Osteocyte (in vitro differentiated cells): ENCODE measurements at places on chromosomes 16 and 17. TPM values are rescaled to one million over a fixed set of nuclear protein-coding genes. Genes with fewer than 3 reads are reported as not detected.

DNA sequence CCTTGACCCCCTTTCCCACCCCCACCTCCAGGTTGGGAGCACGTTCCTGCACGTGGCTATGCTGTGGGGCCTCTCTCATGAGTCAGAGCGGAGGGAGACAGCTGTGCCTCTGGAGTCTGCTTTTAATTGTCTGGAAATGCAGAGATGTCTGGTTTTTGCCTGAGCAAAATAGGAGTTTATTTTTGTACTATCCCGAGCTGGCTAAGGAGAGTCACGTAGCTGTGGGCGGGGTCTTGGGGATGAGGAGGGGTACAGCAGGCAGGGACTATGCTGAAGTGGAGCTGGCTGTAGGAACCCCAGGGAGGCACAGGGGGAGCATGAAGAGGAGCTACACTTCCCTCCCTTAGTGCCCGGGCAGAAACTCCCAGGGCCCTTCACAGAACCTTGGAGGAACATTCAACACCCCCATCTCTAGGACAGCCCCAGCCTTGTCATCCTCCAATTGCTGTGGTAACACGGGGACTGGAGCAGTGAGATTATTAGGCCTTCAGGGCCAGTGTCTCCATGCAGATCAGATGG, 44.7 kb upstream of the LGALS9 start:
- no peaks in the 10 kb centered on the region for H3K27me3 ChIP-seq
- DNase-seq = no peak
- H3K27ac ChIP-seq = peak overlapping the region; percentile 68
- peaks cover 14% of the 10 kb centered on the region for H3K36me3 ChIP-seq

- no peaks in the 10 kb centered on the region for H3K27me3 ChIP-seq
- DNase-seq = no peak
- no peak overlapping the region for H3K4me3 ChIP-seq
These were observed 46.9 kb upstream of the BAHCC1 start for GRCh38 chr17:81348097-81349055.

DNA sequence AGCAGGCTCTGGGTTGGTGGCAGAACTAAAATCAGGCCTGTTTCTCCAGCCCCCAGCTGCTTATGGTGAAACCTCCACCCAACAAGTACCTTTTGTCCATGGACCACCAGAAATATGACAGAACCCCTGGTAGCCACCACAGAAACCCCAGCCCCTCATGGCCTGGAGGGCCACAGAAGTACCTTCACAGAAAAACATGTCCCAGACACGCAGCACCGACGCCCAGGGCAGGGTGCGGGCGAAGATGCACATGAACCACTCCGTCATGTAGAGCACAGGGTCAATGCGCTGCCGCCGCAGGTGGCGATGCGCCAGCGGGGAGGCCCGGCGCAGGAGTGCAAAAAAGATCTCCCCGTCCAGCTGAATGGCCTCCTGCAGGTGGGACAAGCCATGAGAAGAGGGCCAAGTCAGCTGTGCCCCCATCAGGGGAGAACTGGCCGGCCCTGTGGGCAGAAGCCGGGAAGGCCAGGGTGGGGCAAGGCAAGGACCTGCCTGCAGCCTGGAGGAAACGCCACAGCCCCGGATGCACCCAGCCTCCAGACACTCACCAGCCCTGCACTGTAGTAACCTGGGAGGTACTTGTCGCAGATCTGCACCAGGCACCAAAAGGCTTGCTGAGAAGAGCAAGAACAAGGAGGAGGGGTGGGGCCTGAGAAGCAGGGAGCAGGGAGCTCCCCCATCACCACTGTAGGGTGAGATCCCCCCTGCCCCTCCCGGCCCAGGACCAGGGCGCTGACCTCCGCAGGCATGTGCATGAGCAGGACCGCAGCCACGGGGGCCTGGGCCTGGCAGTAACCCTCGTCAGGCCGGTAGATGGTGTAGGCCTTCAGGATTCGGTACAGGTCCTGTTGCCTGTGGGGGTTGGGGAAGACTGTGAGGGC, 4.1 kb upstream of the CD2BP2 start:
- peaks cover 11% of the 10 kb centered on the region for H3K4me1 ChIP-seq
- no peak overlapping the region for H3K4me3 ChIP-seq
- DNase-seq = no peak
- no peaks in the 10 kb centered on the region for H3K27me3 ChIP-seq
- no peak overlapping the region for H3K27ac ChIP-seq

DNA sequence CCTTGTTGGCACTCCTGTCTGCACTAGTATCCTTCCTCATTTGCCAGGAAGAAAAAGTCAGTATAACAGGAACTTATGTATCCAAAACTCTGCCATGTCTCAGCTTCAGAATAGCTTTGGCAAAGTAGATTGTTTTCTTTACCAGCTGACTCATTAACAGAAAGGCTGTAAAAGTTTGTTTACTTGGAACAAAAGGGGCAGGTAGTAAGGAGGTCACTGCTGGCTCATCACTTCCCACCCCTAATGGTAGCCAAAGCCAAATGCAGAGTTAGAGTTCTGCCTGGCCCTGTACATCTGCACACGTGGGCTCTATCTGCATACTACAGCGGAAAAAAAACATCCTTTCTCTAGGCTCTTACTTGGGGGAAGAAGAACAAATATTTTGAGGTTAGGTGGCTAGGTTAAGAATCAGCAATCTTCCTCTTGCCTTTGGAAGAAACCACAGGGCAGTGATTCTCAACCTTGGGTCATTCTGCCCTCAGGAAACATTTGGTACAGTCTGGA, 90.9 kb upstream of the BCAR1 start:
- H3K4me1 ChIP-seq = peaks cover 45% of the 10 kb centered on the region
- peaks cover 13% of the 10 kb centered on the region for H3K36me3 ChIP-seq
- H3K27me3 ChIP-seq = no peaks in the 10 kb centered on the region

DNA sequence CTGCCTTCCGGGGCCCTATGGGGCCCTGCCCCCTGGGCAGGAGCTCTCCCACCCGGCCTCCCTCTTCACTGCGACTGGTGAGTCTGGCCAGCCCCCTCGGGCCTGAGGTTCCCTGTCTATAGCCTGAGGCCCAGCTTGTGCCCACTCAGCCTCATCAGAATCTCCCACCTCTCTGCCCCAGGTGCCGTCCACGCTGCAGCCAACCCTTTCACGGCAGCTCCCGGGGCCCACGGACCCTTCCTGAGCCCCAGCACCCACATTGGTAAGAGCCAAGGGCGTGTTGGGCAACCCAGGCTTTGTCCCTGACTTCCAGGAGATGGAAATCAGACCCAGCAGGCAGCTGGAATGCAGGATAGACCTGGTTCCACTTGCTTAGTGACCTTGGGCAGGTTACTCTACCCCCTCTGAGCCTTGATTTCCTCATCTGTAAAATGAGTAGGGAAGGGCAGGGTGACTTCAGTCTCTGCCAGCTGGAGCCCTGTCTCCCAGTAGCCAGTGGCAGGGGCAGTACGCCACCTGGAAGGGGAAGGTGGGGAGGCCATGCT, 9.2 kb downstream of the FBRS start:
- no peak for DNase-seq
- peaks cover 36% of the 10 kb centered on the region for H3K36me3 ChIP-seq
- no peaks in the 10 kb centered on the region for H3K27me3 ChIP-seq
- peaks cover 6% of the 10 kb centered on the region for H3K4me1 ChIP-seq

- H3K36me3 ChIP-seq = no peaks in the 10 kb centered on the region
- H3K27me3 ChIP-seq = peaks cover 19% of the 10 kb centered on the region
- no peaks in the 10 kb centered on the region for H3K4me1 ChIP-seq
- DNase-seq = no peak
- no peak overlapping the region for H3K27ac ChIP-seq
These were observed 136.0 kb upstream of the IRX3 start for GRCh38 chr16:54422569-54422978.

DNA sequence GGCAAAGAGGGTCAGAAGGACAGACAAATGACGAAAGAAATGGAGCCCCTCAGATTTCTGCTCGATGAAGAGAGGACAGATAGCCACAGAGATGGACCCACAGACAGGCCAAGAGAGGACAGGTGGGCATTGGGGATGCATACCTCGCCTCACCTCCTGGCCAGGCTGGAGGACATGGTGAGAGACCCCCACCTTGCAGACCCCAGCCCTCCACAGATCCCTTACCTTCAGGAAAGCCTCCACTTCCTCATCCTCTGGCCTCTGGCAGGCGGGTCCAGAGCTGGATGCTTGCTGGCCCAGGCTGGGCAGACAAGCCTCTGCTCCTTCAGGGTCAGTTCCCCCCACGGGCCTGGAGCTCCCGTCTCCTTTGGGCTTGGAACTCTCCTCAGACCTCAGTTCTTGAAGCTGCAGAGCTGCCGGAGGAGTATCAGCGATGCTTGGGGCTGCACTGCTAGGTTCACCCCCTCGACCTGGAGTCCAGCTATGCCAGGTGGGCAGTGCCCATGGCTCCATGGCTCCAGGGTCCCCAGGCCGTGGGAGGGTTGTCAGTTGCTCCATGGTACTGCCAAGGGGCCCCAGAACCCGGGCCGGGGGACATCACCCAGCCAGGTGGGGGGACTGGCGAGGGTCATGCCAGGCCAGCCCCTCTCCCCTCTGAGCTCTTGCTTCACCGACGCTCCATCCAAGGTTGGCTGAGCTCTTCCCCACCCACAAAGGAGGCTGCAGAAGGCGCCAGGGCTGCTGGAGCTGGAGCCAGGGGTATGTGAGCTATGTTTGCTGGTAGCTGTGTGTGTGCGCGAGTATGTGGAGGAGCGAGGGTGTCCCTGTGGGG, 1.0 kb downstream of the TSPOAP1 start:
- no peak overlapping the region for H3K4me3 ChIP-seq
- DNase-seq = no peak
- H3K36me3 ChIP-seq = no peaks in the 10 kb centered on the region
- H3K27ac ChIP-seq = no peak overlapping the region

DNA sequence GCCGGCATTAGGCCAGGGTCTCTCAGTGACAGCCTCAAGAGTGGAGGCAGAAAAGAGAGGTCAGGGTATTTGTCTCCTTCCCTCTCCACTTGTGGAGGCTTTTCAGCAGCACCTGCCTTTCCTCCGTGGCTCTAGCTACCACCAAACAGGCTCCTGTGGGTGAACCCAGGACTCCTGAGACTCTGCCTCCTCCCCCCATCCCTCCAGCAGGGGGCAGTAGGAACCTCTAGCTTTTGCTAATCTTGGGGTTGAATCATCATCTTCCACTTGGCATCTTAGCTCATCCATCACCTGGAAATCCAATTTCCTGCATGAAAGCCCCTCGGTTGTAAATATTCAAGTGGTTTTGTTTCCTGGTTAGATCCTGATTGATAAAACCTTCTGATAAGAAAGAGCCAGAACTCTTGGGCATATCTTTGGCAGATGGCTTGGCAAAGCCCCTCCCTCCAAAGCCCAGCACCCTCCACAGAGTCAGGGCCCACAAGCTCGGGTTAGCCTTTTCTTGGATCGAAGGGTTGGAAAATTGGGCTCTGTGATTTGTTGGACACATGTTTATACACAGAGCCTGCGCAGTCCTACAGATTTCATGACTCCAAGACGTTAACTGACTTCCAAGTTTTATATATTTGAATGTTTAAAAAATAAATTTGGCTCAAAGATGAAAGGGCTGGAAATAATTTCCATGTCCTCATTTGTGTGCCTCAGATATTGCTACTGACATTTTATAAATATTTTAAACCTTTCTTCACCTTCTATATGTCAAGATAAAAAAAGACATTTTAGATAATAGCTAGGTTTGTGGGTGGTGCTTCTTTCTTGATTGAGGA, 322.1 kb downstream of the MAP2K4 start:
- H3K4me3 ChIP-seq = no peak overlapping the region
- no peaks in the 10 kb centered on the region for H3K36me3 ChIP-seq
- H3K27ac ChIP-seq = no peak overlapping the region
- DNase-seq = no peak

DNA sequence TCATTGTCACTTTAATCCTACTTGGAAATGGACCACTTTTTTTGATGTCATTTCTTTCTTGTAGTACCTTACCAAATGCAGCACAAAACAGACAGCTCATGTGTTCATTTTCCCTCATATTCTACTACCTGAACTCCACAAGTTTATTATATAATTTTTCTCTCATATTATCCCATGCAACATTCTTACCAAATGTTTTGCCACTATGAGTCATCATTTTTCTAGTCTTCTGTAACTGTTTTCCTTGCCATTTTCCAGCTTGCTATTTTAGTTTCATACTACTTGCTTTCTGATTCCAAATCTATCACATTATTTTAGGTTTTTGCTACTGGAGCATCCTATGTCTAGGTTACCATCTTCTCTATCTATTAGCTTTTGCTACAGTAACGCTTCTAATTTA, 332.7 kb downstream of the ZFHX3 start:
- no peaks in the 10 kb centered on the region for H3K27me3 ChIP-seq
- peak overlapping the region; percentile 59 for H3K27ac ChIP-seq
- peaks cover 16% of the 10 kb centered on the region for H3K36me3 ChIP-seq
- H3K4me1 ChIP-seq = peaks cover 16% of the 10 kb centered on the region
- no peak for DNase-seq

DNA sequence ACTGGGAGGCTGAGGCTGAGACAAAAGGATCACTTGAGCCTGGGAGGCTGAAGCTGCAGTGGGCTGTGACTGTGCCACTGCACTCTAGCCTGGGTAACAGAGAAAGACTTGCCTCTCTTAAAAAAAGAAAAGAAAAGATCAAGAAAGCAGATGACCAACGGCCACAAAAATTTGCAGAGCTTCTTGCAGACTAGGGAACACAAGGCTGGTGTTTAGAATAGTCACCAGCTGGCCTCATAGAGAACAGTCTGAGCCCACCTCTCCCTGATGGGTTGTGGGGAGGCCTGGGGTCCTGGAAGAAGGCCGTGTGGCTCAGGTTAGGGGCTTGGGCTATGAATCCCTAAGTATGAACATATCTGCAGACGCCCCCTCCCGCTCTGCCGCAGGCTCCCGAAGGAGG, 73.7 kb upstream of the MED9 start:
- H3K27ac ChIP-seq = no peak overlapping the region
- DNase-seq = no peak
- peaks cover 29% of the 10 kb centered on the region for H3K27me3 ChIP-seq
- no peak overlapping the region for H3K4me3 ChIP-seq

DNA sequence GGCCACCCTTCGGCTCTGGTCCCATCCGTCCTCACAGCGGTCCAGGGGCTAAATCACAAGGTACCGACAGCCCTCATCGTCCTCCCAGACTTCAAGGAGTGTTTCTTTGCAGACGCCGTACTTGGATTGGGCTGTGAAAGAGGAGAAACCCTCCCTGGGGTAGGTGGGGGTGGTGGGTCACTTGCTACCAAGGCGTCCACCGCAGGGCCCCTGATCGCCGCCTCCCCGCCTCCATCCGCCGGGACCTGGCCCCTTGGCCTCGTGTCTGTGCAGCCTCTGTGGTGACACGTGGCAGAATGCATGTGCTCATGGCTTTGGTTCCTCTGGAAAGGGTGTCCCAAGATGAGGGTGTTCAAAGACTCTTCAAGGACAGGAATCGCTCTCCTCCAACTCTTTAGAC, 151.4 kb downstream of the BANP start:
- no peaks in the 10 kb centered on the region for H3K36me3 ChIP-seq
- peaks cover 14% of the 10 kb centered on the region for H3K27me3 ChIP-seq
- H3K27ac ChIP-seq = no peak overlapping the region
- H3K4me3 ChIP-seq = no peak overlapping the region
- peaks cover 12% of the 10 kb centered on the region for H3K4me1 ChIP-seq

DNA sequence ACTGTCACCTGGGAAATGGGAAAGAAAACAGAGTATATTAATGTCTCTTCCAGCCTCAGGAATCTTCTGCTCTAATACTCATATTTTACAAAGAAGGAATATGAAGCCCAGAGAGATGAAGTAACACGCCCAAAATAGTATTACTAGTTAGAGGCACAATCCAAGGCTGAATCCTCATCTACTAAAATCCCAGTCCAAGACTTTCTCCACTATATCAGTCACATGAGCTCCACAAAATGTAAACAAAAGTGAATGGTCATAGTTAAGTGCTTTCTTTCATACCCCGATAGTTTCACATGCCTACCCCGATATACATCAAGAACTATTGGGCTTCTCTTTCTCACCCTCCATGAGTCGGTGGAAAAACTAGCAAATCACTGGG, 965 bp downstream of the INTS2 start:
- H3K4me1 ChIP-seq = peaks cover 20% of the 10 kb centered on the region
- H3K27me3 ChIP-seq = no peaks in the 10 kb centered on the region
- peak overlapping the region; percentile 86 for H3K4me3 ChIP-seq
- H3K36me3 ChIP-seq = peaks cover 5% of the 10 kb centered on the region
- DNase-seq = no peak

Gene MYH1
- not detected in 2 replicates for total RNA-seq

Gene APRT
- 77.1 and 83.9 TPM in 2 replicates for total RNA-seq

Gene CACNA1G
- 0.10 and 0.11 TPM in 2 replicates for total RNA-seq
